ENCODE measurements at places on chromosomes 2 and 18.

GRCh38 chr18:35455926-35456763 is 41.6 kb downstream of the INO80C start:
- DNase-seq = no peak

- no peak for DNase-seq
Measured at GRCh38 chr18:66156946-66157687, 406.3 kb downstream of the CDH7 start.

DNA sequence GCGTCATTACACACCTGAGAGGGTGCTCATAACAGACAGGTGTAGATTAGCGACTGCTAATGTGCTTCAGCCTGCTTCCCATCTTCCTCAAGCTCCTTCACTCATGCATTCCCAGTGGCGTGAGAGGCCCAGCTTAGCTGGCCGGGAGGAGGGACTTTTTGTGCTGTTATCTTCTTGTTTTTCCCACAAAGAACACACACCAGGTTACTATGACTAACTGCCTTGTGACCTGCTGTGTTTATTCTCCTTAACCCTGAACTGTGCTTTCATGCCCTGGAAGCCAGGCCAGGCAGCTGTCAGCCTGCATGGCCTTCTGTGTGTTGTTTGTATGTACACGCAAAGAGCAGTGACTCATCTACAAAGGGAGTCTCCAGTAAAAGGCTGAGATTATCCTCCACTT is 143.8 kb downstream of the PIEZO2 start:
- DNase-seq = no peak

DNA sequence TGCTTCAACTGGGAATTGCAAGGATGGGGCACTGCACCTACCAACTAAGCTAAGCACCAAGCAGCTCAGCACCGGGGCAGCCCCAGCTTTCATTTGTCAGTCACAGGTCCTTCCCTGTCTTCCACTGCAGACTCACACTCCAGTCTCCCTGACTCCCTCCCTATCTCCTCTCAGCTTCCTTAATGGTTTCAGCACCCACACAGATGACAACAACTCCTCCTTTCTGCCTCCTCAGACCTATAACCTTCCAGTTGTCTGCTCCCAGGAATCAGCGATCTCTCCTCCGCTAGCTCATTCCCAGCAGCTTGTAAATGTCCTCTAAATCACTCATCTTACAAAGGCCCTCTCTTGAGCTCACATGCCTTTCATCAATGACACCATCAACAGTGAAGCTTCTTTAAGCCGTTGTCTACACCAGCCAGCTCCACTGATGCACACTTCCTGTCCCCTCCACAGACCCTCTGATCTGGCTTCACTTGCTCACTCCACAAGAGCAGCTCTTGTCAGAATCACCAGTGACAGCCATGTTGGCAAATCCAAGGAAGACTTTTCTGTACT is 32.1 kb downstream of the CLASP1 start:
- DNase-seq = no peak

GRCh38 chr2:100185105-100185504 is 42.7 kb upstream of the AFF3 start:
- DNase-seq = no peak

GRCh38 chr18:11807233-11807632 is 44.0 kb upstream of the CHMP1B start:
- DNase-seq = no peak

DNA sequence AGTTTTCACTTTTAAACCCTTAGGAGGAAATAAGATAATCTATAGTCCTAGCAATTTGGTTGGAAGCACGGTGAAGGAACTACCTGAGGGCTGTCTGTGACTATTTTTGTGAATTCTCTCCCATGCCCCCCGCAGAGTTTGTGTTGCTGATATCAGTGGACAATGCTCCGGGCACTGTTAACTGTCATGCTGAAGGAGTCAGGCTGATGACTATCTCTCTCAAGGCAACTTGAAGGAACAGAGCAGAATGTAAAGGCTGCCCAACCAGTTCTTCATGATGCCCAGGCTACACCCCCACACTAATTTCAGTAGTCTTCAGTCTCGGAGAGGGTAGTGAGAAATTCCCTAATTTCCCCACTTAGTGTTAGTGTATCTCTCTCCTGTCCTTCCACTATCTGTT is 21.6 kb upstream of the RAB6C start:
- DNase-seq = no peak

DNA sequence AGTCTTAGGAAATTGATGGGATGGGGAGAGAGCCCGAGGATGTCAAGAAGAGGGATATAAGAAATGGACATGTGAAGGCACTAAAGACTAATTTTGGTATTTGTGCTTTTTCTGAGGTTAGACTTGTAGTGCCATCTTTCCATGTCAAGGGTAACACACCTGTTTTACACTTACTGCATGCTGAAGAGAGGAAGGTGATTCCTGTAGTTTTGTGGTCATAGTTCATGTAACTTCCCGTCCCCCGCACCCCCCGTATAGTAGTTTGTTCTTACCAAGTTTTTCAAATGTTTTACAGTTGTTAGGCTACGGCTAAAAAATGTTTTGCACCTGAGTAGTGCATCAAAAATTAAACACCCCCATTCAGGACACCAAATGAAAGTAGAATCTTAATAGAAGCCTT is 73.8 kb downstream of the CLIP4 start:
- DNase-seq = no peak

DNA sequence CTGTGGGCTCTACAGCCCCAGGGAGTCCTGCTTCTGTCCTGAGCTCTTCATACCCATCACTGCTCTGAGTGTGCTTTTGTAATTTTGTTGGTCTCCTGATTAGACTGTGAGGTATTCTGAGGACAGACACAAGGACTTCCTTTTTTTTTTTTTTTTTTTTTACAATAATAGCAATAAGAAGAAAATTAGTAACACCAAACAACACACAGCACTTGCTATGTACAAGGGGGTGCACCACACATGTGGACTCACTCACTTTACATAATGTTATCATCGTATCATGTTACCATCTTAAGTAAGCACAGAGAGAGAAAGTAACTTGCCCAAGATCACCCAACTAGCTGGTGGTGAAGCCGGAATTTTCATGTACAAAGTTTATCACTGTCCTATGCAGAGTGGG is 34.6 kb downstream of the MBP start:
- no peak for DNase-seq

DNA sequence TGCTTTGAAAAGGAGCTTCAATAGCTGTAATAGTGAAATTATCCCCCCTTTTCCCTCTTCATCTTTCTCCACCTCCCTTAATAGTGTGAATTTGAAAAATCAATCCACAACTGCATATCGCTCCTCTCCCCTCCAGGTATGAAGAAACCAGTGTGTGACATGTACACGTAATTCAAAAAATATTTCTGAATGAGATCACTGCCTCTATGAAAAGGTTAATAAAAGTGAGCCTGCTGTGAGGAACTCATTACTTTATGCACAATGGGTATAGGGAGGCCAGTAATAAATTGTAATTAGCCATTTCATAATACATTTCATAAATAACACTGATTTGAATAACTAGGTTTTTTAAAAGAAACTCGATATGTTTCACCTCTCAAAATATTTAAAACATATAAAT is 209.0 kb upstream of the KYNU start:
- no peak for DNase-seq

DNA sequence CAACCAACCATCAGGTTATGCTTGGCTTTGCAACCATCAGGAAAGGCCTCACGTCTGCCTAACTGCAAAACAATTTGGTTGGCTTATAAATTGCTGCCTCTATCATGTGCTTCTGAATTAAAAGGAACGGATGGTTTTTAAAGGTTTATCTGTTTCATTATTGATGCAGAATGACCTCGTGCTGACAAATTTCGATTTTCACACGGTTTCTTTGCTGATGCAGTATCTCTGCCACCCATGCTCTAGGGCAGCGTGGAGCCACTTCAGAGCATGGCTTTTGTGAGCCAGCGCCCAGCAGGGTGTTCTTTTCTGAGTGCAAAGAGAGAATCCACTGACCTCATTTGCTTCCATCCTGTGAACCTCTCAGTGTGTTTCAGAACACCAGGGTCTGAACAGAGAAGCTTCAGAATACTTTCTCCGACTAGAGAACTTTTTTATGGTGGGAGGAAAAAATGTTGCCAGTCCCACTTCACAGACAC is 143.1 kb upstream of the L3MBTL4 start:
- no peak for DNase-seq

DNA sequence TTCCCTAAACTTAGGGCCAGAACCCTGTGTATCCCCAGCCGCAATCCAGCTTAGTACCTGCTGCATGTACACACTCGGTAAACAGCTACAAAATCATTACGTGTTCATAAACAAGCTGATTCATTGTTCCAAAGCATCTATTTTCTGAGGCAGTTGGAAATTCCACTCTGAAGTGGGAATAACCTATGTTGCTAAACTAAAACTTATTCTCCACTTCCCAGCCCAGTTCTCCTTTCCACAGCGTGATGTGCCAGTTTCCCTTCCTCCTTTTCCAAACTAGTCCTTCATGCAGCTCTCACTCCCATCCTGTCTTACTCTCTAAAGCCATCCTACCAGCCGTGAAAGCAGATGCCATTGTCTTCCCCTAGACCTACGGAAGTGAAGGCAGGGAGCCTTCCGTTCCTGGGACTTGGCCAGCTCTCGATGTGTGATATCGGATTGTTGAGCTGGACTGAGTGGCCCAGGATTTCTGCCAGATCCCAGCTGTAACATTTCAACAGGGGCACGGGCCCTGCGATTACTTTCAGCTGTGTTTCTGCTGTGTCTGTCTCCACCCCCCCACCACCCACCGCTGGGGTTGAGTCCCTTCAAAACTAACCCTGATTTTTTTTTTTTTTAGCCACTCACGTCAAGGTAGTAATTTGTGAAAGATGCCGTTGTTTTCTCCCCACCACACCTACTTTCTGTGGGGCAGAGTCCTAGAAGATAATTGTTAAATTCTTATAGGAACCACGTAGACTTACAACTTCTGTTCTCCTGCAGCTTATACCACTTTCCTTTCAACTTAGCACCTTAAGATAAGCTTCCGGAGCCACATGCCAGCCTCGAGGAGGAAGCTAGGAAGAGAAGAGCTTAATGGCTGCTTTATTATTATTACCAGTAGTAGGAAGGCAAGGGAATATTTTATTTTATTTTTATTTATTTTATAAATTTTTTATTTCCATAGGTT is 100.9 kb downstream of the CRIM1 start:
- DNase-seq = no peak

DNA sequence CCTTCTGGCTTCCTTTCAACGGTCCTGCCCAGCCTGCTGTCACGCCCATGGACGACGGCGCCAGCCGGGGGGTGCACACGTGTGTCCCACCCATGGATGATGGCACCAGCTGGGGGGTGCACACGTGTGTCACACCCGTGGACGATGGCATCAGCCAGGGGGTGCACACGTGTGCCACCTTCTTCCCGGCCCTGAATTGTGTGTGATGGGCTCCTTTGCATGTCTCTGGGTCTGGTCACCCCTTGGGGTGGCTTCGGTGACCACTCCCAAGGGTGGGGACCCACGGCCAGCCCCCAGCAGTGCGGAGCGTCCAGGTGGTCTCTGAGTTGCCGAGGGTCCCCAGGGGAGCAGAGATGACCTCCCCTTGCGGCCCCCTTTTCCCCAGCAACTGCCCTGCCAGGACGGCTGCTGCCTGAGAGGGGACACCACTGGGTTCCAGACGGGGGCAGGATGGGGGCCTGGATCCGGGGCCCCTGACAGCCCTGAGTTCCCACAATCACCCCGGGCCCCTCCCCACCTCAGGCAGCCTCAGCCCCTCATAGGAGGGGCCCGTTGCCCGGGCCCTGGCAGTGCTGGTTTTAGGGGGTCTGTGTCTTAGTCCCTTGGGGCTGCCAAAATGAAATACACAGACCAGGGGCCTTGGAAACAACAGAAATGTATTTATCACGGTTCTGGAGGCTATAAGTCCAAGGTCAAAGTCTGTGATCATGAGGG is 9.4 kb downstream of the NEU4 start:
- DNase-seq = no peak

- DNase-seq = no peak
Measured at GRCh38 chr2:34266908-34267697, 668.0 kb upstream of the FAM98A start.

GRCh38 chr18:24039671-24040070 is 25.1 kb downstream of the TTC39C start:
- DNase-seq = no peak

GRCh38 chr18:6561016-6561415 is 146.3 kb upstream of the L3MBTL4 start:
- DNase-seq = no peak

DNA sequence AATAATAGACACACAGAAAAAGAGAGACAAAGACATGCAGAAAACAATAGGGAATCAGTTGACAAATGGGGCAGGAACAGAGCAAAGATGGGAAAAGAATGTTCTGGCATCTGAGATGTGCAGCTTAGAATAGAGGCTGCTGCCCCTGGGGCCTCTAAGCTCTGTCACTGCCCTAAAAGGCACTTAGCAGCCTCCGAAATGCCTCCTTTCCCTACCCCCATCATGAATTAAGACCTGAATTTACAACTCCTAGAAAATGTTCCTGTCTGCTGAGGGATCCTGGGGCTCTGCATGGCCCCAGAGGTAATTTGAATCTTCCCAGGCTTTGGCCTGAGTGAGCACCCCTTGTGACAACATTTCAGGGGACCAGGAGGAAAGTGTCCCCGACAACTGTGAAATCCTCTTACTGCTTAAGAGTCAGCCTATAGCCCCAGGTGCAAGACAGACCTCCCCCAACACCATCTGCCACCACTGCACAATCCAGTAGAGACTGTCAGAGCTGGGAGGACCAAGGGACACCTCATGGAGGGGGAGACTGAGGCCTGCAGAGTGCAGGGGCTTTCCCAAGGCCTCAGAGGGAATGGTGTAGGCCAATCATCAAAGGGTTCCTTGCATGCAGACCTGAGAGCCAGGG is 24.8 kb downstream of the MRPL35 start:
- no peak for DNase-seq

DNA sequence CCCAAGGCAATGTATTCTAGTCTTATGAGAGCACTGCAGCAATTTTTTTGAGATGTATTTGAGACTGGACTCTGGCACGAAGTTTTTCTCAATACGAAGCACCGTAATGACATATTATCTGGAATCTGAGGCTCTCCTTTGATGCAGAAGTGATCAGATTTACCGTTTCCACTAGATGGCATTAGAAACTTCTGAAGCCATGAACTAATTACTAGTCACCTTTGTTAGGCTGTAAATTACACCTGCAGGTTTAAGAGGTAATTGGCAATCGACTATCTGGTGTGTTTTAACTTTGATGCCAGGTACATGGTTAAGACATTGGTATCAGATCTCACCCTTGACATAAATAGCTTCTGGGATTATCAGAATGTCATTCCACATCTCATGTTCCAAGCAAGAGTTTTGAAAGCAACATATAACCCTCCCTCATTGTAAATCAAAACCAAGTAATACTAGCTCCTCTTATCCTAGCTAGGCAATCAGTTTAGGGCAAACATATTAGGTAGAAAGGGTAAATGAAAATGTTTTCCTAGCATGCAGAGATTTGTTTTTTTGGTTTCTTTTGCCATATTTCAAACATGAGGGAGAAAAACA is 254.6 kb upstream of the SPRED2 start:
- DNase-seq = no peak

- DNase-seq = no peak
Measured at GRCh38 chr2:186484062-186484735, 1.9 kb upstream of the ZC3H15 start.

DNA sequence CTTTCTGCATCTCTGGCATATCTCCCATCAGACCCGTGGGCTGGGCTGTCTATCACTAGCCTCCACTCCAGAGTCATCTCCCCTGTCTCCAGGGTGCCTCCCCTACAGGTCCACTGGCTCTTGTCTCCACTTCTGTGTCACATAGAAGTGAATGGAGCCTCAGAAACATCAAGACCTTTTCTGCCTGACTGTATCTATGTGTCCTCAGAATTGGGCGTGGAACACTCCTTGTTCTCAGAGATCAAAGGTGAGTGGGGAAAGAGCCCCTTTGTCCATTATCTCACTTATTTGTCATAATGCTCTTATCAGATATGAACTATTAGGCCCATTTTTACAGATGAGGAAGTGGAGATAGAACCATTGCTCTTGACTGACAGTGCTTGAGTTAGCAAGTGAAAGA is 211.0 kb downstream of the CYRIA start:
- no peak for DNase-seq

Data from activated CD8-positive, alpha-beta memory T cell treated with anti-CD3 and anti-CD28 coated beads for 48 hours (primary cell).